ENCODE measurements at places on chromosomes 3 and 15.

GRCh38 chr15:65938604-65939003, 69.3 kb downstream of the RAB11A start:
- no peak for DNase-seq

- no peak for DNase-seq
Measured at GRCh38 chr15:79539401-79539800, 107.3 kb downstream of the MINAR1 start.

DNA sequence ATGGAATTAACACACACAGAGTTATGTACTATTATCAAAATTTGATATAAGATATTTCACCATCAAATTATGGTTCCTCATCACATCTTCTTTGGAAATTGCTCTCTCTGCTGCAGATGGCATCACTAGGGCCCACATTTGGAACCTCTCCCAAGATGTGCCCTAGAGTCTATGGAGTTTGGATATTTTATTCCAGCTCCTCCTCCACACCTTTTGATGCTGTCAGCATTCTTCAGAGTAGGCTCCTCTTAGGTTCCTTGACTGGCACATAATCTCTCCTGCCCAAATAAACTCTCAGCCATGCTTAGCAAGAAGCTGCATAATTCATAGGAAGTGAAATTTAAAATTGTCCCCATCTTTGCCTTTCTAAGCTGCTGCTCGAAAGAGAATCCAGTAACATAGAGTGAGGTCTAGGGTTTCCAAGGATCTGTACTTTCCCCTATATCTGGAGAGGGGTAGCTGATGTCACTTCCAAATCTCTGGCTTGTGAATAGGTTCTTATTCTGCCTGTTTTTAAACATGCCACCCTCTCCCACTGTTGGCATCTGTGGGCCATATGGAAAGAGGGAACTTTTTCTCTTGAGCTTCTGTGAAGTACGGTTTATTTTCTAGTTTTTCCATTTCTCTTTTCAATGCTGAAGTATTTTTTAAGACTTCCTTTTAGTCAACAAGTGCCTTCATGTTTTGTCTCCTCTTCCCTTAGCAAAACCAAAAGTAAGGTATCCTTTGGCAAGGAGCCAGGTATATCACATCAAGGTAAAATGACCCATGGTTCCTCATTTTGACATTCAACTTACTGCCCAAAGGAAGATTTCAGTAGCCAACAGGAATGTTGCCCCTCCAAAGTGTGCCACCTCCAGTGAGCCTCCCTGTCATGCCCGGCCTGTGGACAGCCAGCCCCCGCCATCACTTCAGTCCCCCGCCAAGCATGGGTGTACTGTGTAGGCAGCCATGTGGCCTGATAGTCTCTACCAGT, 75.3 kb upstream of the C2CD4B start:
- no peak for DNase-seq

GRCh38 chr3:127789051-127789450, 33.3 kb downstream of the MGLL start:
- no peak for DNase-seq
